ENCODE measurements at places on chromosomes 7 and 10.

DNA sequence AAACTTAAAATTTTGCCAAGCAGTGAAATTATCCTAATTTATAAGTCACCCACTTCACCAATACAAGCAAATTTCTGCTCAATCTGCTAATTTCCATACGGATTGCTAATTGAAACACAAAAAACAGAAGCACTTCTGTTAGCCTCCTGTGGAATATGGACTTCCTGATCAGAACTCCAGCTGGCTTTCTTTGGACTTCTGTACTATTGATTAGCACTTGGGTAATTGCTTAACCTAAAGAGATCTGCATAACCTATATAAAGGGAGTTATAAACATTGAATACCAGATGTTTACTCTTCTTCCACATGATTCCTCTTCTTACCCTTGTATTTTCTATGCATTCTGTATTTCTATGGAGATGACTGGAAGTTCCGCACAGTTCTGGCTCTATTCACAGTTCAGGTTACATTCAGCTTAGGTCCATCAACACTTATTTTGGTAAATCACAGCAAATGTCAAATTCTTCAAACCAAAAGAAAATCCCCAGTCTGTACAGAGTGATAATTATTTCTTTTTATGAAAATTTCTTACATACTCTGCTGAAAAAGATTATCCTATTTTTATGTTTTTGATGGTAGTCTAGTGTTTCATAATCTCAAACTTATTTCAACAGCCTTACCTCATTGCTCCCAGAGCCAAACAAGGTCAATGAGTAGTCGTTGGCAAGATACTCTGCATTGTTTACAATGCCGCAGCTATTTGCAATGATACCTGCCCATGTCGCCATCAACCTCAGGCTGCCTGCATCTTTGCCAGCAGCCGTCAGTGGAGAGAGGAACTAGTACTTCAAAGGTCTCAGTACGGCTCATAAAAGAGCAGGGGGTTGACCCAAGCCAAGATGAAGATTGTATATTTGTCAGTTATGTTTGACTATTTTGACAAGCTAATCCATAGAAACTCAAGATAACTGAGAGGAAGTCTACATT, 225.6 kb downstream of the AHR start:
- DNase-seq: no peak

DNA sequence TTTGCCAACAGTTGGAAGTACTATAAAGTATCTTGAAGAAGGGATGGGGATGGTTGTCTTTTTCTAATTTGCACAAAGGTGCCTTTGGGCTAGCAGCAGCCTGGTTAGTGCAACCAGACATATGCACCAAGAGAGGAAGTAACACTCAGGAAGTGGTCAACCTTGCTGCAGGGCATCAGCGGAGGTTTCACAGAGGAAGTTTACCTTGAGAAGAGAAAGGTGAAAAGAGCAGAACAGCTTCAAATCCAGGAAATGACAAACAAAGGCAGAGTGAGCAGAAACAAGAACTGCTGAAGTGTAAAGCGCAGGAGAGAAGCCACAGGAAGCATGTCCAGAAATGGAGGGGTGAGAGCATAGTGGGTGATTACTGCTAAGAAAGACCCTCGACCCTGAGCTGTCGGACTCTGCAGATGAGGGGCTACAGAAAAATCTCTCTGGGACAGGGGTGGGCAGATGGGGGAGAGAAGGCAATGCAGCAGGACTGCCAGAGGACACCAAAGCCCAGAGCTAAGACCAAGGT, 66.9 kb downstream of the STK17A start:
- DNase-seq: no peak

GRCh38 chr10:93813507-93814465, 56.0 kb downstream of the LGI1 start:
- DNase-seq: peak; percentile 43

- no peak for DNase-seq
Measured at GRCh38 chr7:158576050-158576762, 11.4 kb downstream of the PTPRN2 start.

DNA sequence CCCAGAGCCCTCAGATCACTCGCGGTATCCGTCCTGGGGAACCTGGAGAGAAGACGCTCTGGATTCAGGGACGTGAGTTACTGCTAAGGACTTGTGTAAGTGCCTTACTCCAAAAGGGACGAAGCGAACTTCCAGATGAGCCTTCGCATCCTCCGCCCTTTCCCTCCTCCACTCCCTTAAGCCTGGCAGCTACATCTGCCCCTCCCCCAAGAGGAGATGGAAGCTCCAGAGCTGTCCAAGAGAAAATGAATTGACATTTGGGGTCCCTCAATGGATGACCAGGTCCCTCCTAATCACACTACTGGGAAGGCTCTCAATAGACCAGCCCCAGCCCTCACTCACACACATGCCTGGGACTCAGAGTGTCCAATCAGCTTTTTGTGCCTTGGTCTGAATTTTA, 31.3 kb upstream of the GDF10 start:
- DNase-seq: no peak

GRCh38 chr10:107733328-107734130, 569.0 kb upstream of the SORCS1 start:
- DNase-seq: no peak

DNA sequence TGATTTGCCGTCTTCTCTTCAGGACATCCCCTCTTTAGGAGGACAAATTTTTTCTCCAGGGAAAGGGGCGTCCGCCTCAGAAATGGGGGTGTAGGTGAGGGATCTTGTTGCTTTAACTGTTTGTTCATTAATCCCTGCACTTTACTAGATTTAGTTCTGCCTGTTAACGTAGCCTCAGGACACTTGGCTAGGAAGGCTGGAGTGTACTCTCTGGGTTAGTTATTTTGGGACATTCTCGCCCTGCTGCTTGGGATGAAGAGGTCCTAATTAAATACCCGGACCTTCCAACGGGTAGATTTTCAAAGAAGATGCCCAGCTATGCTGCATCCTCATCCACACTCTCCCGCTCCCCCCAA, 552 bp upstream of the ZNF365 start:
- DNase-seq: no peak

DNA sequence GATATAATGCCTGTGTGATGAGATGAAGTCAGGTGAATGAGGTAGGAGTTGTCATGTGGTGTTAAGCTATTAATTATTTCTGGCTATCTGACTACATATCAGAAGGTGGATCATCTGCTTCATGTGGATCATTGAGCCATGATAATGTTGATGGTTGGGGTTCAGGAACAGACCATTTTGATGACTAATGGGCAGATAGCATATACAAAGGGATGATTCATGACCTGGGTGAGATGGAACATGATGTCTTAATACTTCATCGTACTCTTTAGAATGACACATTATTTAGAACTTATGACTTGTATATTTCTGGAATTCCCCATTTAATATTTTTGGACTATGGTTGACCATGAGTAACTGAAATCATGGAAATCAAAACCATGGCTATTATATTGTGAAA, 155.1 kb downstream of the OR13A1 start:
- DNase-seq: no peak

- no peak for DNase-seq
Measured at GRCh38 chr7:121428855-121429489, 32.9 kb upstream of the FAM3C start.

DNA sequence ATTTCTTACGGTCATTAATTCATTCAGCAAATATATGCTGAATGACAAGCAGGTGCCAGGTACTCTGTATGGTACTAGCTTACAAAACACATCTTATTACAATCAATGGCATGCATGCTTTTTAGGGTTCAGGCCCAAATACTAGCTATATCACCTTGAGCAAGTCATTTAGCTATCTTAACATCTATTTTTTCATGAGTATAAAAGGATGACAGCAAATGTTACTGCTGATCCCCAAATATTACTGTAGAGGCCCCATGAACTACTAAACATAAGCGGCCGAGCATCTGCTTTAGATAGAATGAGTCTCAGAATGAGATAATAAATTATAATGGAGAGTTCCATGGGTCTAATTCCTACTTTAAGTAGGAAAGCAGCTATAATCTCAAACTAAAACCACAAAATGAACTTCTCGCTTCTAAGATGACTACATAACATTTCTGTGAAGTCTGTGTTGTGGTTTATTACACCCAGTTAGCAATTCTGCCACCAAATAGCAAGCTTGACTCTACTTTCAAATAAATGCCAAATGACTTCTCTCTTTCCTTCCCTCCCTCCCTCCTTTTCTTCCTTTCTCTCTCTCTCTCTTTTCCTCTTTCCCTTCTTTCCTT, 113.7 kb upstream of the LRRN3 start:
- no peak for DNase-seq

- DNase-seq: no peak
Measured at GRCh38 chr10:133164816-133165555, 5.0 kb downstream of the KNDC1 start.

DNA sequence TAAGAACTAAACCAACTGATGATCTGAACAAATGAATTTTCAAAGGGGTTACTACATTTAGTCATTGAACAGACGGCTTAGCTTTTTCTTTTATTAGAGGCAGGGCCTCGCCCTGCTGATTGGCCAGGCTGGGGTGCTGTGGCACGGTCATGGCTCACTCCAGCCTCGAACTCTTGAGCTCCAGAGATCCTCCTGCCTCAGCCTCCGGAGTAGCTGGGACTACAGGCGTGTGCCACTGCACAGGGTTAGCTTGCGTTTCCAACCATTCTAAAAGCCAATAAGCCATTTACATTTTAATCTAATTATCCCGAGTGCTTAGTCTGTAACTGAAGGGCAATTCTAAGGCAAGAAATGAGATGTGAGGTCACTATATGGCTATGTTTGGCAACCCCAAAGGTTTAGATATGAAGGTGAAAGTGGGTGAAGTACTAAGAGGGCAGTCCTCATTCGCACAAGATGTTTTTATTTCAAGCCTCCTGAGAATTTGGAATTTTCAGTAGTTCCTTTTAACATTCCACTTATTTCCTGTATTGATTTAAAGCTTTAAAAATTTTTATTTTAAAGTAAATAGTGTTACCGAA, 1.6 kb upstream of the CDK13 start:
- no peak for DNase-seq

DNA sequence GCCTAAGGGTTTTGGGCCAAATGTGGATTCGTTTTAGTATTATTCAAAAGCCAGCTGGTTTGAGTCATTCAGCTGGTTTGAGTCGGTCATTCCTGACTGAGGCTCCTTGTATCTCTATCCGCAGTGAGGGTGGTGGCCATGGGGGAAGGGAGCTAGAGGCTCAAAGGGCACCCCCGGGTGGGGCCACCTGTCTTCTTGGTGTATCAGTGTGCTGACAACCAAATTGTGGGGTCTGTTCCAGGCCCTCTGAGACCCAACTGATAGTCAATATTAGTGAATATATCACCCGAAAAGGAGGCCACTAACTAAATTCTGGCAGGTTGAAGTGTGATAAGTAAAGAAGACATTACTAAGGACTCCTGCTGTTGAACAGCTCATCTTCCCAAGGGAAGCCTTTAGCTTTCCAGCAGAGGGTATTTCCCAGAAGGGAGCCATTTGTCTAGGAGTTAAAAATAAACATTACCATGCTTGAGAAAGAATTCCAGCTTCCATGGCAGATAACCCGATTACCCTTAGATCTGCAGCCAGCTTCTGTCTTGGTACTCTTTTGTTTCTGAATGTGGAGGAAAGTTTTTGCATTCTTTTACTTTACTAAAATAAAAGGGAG, 29.9 kb upstream of the DDX50 start:
- DNase-seq: no peak

DNA sequence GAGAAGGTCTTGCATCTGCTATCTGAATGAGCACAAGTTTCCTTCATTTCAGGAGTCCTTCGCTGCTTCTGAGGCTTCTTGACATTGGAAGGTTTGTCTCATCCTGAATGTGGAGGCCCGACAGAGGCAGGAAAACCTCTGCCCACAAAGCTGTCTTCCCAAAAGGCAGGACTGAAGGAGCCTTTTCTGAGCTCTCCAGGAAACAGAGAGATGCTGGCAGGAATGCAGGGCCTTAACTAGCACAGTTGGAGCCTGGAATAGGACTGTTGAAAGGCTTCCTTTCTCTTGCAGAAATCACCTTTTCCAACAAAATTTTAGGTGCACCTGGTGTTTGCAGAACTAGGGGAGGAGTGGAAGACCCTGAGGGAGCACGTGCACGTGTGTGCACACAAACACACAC, 637.4 kb upstream of the MKI67 start:
- no peak for DNase-seq

GRCh38 chr7:102170393-102170970, 116.2 kb upstream of the SH2B2 start:
- no peak for DNase-seq

- no peak for DNase-seq
Measured at GRCh38 chr10:98041352-98042043, 11.1 kb upstream of the CRTAC1 start.

DNA sequence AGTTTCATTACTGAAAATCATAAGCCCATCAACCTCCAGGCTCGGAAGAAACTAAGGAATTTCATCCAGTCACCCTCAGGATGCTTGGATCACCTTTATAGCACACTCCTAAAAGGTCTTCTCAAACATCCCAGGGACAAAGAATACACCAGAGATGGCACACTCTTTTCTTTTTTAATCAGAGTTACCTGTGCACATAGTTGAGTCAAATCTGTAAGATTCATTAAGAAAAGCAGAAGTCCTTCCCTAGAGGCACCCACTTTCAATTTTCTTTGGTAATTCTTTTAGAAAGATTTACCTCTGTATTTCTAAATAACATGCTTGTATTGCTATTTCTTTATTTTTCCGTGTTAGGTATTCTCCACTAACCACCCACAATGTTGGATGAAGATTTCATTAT, 50.6 kb upstream of the IL6 start:
- DNase-seq: no peak

- no peak for DNase-seq
Measured at GRCh38 chr10:49277973-49278372, 21.0 kb upstream of the C10orf71 start.

DNA sequence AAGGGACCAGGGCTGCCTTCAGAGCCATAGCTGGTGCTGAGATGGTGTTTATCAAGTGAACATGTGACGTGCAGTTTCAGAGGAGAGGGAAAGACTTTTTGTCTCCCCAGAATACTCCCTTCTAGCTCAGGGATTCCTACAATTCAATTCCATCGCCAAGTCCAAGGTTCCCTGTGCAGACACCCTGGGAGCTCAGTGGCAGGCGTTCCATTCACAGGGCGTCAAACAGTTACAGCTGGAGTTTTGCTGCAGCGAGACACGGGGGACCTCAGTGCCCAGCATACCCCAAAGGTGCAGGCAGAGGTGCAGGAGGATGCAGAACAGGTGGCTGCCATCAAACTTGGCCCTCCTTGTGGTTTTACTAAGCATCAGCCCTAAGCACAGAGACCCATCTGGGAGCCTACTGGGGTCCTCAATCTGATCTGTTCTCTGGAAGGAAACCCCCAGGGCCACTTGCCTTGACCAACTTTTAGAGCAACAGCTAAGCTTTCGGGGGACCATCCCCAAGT, 846 bp upstream of the CALML5 start:
- no peak for DNase-seq
